ENCODE measurements at places on chromosomes 12 and 14. TPM values are rescaled to one million over a fixed set of nuclear protein-coding genes. Genes with fewer than 3 reads are reported as not detected.

The ADAM20 gene
- total RNA-seq = 1.6 TPM

The SIX1 gene
- total RNA-seq = 0.33 TPM

The TMEM233 gene
- total RNA-seq = not detected

- DNase-seq = no peak
These were observed 19.5 kb downstream of the KCNA5 start for GRCh38 chr12:5063149-5063548.
